ENCODE measurements at places on chromosomes 5 and 9.

DNA sequence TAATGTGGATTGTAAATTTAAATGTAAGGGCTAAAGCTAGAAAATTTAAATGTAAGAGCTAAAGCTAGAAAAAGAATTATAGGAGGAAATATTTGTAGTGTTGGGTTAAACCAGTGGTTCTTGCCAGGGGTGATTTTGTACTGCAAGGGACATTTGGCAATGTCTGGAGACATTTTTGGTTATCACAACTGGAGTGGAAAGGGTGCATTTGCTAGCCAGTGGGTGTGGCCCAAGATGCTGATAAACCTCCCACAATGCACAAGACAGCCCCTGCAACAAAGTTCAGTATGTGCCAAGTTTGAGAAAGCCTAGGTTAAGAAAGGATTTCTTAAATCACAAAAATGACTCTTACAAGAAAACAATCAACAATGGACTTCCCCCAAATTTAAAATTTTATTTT, 31.6 kb upstream of the ELL2 start:
- no peaks in the 10 kb centered on the region for H3K36me3 ChIP-seq
- H3K27ac ChIP-seq: no peak overlapping the region
- no peaks in the 10 kb centered on the region for H3K27me3 ChIP-seq
- no peak overlapping the region for H3K4me3 ChIP-seq

DNA sequence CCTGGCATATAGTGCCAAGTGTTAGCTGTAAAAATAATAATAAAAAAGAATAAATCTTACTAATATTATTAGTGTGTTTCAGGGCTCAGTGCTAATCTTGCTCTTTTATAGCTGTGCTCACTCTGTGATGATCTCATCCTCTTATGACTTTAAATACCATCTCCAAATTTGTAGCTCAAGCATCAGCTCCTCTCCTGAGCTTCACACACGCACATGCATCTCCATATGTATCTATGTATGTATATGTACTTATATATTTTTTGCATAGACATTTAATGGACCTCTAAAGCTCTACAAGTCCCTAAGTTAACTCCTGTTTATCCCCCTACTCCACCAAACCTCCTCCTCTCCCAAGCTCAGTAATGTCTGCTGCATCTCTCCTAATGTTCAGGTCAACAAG, 170.8 kb upstream of the NR3C1 start:
- H3K4me1 ChIP-seq: no peaks in the 10 kb centered on the region
- DNase-seq: no peak
- no peak overlapping the region for H3K4me3 ChIP-seq
- H3K27me3 ChIP-seq: no peaks in the 10 kb centered on the region

DNA sequence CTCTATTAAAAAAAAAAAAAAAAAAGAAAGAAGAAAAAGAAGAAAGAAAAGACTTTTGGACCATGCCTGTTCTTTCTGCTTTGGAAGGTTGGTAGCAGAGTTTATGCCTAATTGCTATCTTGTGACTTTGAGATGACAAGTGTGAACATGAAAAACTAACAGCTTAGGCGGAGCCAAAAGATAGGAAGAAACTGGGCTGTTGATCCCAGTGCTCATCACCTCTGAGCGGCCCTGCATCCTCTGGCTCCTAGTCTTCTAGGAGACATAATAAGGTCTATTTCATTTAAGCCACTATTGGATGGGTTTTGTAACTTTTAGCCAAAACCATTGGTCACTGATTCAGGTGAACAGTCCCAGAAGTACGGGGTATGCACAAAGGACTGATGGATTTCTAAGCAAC, 34.4 kb upstream of the ATP6V1G1 start:
- no peaks in the 10 kb centered on the region for H3K27me3 ChIP-seq
- no peaks in the 10 kb centered on the region for H3K36me3 ChIP-seq
- no peak overlapping the region for H3K27ac ChIP-seq
- peaks cover 5% of the 10 kb centered on the region for H3K4me1 ChIP-seq

DNA sequence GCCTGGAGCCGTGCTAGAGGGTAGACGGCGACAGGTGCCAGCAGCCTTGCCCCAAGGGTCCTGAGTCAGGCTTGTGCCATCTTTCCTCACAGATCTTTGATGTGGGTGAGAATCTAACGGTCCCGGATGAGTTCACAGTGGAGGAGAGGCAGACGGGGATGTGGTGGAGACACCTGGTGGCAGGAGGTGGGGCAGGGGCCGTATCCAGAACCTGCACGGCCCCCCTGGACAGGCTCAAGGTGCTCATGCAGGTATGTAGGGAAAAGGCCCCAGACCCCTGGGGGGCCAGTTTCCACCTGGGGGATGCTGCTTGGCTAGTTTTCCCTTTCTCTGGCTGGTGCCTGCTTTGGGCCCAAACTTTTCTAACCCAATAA, 24.0 kb downstream of the PTGES2 start:
- DNase-seq: no peak
- peaks cover 1% of the 10 kb centered on the region for H3K4me1 ChIP-seq
- peaks cover 6% of the 10 kb centered on the region for H3K36me3 ChIP-seq
- H3K4me3 ChIP-seq: no peak overlapping the region
- H3K27ac ChIP-seq: no peak overlapping the region
- H3K27me3 ChIP-seq: no peaks in the 10 kb centered on the region

DNA sequence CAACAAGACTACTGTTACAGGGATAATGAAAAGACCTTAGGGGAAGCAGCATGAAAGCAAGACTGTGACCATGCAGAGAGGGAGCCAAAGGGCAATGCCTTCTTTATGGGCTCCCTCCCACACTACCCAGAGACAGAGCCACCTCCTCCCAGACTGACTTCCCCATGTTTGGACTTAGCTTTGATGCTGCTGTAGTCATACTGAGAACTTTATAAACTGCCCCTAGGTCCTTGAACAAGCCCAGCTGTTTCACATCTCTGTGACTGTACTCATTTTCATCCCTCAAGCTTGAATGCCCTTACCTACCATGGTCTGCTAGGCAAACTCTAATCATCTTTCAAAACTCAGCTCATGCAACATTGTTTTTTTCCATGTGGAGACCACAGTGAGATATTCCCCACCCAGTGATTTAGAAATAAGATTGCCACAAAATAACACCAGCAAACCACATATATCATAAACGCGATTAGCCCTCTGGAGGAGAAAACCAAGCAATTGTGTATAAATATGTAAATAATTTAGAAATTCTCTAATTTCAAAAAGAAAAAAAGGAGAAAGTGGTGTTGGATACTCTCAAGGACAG, 23.4 kb upstream of the FAM169A start:
- H3K4me1 ChIP-seq: no peaks in the 10 kb centered on the region
- H3K4me3 ChIP-seq: no peak overlapping the region
- no peaks in the 10 kb centered on the region for H3K36me3 ChIP-seq
- no peaks in the 10 kb centered on the region for H3K27me3 ChIP-seq

GRCh38 chr9:38305582-38305981, 86.9 kb upstream of the ALDH1B1 start:
- no peaks in the 10 kb centered on the region for H3K4me1 ChIP-seq
- H3K36me3 ChIP-seq: no peaks in the 10 kb centered on the region
- no peak overlapping the region for H3K4me3 ChIP-seq
- no peak overlapping the region for H3K27ac ChIP-seq
- no peak for DNase-seq
- no peaks in the 10 kb centered on the region for H3K27me3 ChIP-seq

DNA sequence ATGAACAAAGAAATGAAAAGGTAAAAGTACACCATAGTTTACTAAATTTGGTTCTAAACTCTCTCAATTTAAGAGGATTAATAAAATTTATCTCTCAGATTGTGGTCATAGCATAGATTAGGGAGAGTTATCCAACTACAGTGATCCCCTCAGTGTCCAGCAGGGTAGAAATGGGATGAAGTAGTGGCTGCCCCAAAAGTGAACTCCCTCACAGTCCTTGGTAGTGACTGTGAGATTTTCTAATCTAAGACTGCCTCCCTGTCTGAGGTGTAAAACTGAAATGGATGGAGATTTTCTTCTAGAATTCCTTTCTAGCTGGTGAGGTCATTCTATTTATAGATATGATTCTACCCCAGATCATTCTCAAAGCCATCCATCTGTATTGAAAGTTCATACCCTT, 455.5 kb downstream of the ACTL7B start:
- H3K4me1 ChIP-seq: no peaks in the 10 kb centered on the region
- H3K36me3 ChIP-seq: no peaks in the 10 kb centered on the region
- H3K27me3 ChIP-seq: no peaks in the 10 kb centered on the region
- H3K27ac ChIP-seq: no peak overlapping the region
- no peak for DNase-seq

GRCh38 chr9:18824095-18824666, 208.8 kb downstream of the SAXO1 start:
- H3K4me3 ChIP-seq: no peak overlapping the region
- no peaks in the 10 kb centered on the region for H3K4me1 ChIP-seq
- DNase-seq: no peak
- H3K27me3 ChIP-seq: no peaks in the 10 kb centered on the region

DNA sequence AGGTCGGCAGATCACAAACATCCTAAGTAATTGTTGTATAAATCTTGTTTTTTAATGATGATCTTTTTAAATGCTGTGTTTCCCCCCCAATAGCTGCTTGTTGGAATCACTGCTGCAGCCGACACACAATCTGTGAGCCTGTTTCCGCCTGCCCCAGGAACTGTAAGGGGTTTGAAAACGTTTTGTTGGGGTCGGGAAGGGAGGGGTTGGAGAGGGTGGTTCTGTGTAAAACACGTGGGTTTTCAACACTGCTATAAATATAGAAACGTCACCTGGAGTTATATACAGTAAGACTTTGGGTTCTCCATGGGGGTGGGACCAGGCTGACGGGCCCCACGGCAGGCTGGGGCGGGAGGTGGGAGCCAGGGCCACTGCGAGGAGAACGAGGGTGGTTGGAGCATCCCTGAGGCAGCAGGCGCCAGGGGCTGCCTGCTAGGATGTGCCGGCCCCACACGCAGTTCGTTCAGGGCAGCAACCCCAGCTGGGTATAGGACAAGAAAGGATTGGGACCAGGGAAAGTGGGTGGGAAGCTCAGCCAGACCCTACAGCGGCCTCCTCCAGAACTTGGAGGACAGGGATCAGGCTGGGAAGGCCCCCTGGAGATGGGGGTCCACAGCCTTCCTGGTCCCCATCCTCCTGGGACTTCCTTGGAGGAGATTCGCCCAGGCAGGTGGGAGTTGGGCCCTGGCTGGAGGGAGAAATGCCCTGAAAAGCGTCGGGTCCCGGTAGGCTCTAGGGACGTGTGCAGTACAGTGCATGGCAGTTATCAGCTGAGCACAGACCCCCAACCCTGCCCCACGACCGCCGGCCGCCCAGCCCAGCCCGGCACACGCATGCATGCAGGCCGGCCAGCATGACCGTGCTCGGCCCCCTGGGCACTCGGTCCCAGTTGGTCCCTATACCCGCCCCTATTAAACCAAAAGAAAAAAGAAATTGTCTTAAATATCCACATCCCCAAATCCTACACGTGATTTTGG, 9.7 kb downstream of the RNF44 start:
- no peaks in the 10 kb centered on the region for H3K27me3 ChIP-seq
- no peak overlapping the region for H3K27ac ChIP-seq
- no peak overlapping the region for H3K4me3 ChIP-seq
- peaks cover 34% of the 10 kb centered on the region for H3K4me1 ChIP-seq
- H3K36me3 ChIP-seq: peaks cover 50% of the 10 kb centered on the region
- no peak for DNase-seq

- H3K36me3 ChIP-seq: no peaks in the 10 kb centered on the region
- no peaks in the 10 kb centered on the region for H3K27me3 ChIP-seq
- no peak overlapping the region for H3K27ac ChIP-seq
- no peak for DNase-seq
Observed at GRCh38 chr5:30638899-30639298, 554.6 kb upstream of the CDH6 start.

- no peaks in the 10 kb centered on the region for H3K27me3 ChIP-seq
- no peak overlapping the region for H3K4me3 ChIP-seq
- H3K27ac ChIP-seq: no peak overlapping the region
- peaks cover 98% of the 10 kb centered on the region for H3K36me3 ChIP-seq
Observed at GRCh38 chr9:114344692-114345091, 15.0 kb downstream of the ORM2 start.

- peak; percentile 54 for DNase-seq
- peaks cover 7% of the 10 kb centered on the region for H3K4me1 ChIP-seq
- no peaks in the 10 kb centered on the region for H3K27me3 ChIP-seq
- H3K4me3 ChIP-seq: no peak overlapping the region
- no peak overlapping the region for H3K27ac ChIP-seq
Observed at GRCh38 chr9:7844242-7844641, 44.7 kb upstream of the DMAC1 start.

- no peak for DNase-seq
- H3K27me3 ChIP-seq: no peaks in the 10 kb centered on the region
- H3K36me3 ChIP-seq: no peaks in the 10 kb centered on the region
- H3K27ac ChIP-seq: no peak overlapping the region
- no peaks in the 10 kb centered on the region for H3K4me1 ChIP-seq
- no peak overlapping the region for H3K4me3 ChIP-seq
Observed at GRCh38 chr5:83583859-83584258, 112.3 kb downstream of the VCAN start.

GRCh38 chr9:77769246-77769645, 121.1 kb upstream of the GNA14 start:
- H3K27ac ChIP-seq: no peak overlapping the region
- no peaks in the 10 kb centered on the region for H3K4me1 ChIP-seq
- no peak overlapping the region for H3K4me3 ChIP-seq
- no peaks in the 10 kb centered on the region for H3K27me3 ChIP-seq

GRCh38 chr5:39169081-39169480, 50.3 kb downstream of the FYB1 start:
- H3K27ac ChIP-seq: no peak overlapping the region
- H3K36me3 ChIP-seq: no peaks in the 10 kb centered on the region
- no peak for DNase-seq

GRCh38 chr9:97046228-97046627, 7.3 kb upstream of the CTSV start:
- no peak overlapping the region for H3K4me3 ChIP-seq
- no peak overlapping the region for H3K27ac ChIP-seq
- no peaks in the 10 kb centered on the region for H3K36me3 ChIP-seq
- H3K27me3 ChIP-seq: no peaks in the 10 kb centered on the region
- H3K4me1 ChIP-seq: no peaks in the 10 kb centered on the region

DNA sequence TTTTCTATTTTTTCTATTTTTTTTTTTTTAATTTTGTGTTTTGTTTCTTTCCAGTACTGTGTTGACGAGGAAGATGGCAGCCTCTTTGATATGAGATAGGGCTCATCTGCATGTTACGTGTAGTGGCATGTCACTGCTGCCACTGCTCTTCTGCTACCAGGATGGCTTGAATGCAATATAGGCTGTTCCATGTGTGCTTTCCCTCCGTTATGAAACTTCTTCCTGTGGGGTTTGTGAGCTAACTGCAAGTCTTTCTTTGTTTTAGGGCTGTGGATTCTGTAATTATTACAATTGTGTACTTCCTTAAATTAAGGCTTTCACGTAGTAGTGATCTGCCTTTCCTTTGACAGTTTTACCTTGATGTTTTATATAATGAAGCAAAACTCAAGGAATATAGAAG, 184.6 kb downstream of the KDM4C start:
- H3K4me3 ChIP-seq: no peak overlapping the region
- H3K27ac ChIP-seq: no peak overlapping the region
- no peaks in the 10 kb centered on the region for H3K36me3 ChIP-seq
- no peaks in the 10 kb centered on the region for H3K27me3 ChIP-seq
- DNase-seq: no peak
- H3K4me1 ChIP-seq: no peaks in the 10 kb centered on the region

DNA sequence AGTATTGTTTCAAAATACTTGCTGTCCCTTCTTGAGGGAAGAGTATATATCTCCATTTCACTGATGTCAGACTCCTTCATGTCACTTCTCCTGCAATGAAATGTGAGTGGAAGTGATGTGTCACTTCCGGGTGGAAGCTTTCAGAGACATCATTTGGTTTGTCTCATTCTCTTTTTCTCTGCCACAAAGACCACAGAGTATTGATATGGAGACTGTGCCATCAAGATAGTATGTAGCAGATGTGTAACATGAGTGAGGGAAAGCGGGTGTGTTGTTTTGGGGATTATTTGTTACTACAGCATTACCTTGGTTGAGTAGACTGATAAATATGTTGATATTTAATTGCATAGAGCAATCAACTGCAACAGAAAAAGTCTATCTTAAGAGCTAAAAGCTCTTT, 169.8 kb downstream of the FBXL7 start:
- no peak overlapping the region for H3K4me3 ChIP-seq
- no peak for DNase-seq
- no peaks in the 10 kb centered on the region for H3K4me1 ChIP-seq
- H3K27me3 ChIP-seq: no peaks in the 10 kb centered on the region
- H3K36me3 ChIP-seq: no peaks in the 10 kb centered on the region
- H3K27ac ChIP-seq: no peak overlapping the region
